ENCODE measurements at places on chromosomes 4 and X.

GRCh38 chr4:85486425-85487086 lies 11.6 kb downstream of the ARHGAP24 start:
- no peak for DNase-seq

DNA sequence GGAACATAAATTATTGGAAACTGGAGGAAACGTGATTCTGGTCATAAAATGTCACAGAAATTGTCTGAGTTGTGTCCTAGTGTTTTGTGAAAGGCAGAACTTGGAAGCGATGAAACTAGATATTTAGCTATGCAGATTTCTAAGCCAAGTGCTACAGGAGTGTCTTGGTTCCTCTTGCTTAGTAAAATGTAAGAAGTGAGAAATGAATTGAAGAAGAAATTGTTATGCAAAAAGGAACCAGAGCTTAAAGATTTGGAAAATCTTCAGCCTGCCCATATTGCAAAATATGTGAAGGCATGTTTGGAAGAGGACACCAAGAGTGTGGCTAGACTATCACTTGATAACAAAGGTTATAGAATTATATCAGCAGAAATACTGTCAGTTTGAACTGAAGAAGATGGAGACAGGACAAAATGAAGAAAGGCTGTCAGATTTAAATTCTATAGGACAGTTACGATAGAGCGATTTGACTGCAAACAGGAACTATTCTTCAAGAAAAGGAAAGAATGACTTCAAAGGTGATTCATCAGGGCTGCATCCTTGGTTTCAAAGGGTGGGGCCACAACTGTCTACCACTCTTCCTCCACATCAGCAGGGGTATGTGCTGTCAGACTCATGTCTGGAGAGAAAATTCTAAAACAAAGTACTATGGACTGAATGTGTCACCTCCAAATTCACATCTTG lies 9.4 kb upstream of the CDS1 start:
- DNase-seq, result no peak

DNA sequence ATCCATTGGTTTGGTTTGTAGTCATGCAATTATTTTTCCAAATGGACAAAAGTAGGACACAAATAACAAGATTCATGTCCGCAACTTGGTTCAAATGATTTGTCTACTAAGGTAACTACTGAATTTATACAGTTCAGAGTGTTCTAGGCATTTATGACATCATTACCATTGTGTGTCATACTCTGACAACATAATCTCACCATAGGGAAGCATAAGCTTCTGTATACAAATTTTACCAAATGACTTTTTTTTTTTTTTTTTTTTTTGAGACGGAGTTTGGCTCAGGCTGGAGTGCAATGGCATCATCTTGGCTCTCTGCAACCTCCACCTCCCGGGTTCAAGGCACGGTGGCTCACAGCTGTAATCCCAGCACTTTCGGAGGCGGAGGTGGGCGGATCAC lies at the start of gene CXorf66:
Gene CXorf66, minus strand, starts transcription at position 101 of the 400 bp plus-strand sequence. Its CDS starts 25 bp downstream, at position 76.
- no peak for DNase-seq

DNA sequence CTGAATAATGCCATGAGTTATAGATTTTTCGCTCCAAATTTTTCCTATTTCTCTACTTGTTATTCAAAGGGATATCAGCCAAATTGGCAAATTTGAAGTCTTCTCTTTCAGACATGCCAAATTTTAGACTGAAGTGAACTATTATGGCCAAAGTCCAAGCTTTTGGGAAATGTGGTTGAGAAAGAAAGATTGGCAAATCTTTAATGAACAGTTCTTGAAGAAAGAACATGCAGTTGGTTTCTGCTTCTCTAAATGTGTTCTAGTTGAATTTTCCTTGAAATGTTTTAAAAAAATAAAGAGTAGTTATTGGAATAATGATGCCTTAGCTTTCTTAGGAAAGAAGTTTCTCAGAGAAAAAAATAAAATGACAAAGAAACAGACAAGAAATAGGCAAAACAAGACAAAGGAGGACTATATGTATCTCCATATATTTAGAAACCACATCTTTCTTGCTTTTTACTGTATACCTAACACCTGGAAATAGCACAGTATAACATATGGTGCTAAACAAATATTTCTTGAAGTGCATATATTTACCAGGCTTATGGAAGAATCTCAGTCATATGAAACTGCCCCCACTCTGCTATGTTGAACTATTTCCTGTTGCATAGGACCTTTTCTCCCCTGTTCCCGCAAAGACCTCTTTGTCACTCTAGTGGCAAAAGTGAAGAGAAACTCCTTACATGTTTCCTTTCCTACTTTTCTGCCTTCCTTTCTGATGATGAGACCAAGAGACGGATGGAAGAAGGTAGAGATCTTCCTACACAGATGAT lies 250.0 kb downstream of the ARHGAP24 start:
- DNase-seq, result no peak

- no peak for DNase-seq
Observed at GRCh38 chrX:103831342-103831802, 685 bp downstream of the RAB9B start.

Measured in brain pericyte (primary cell).